ENCODE measurements at places on chromosomes 16 and 17.
A peak's percentile ranks its signal among the peaks of the same experiment; 100 is the strongest.

GRCh38 chr17:80331820-80332219, 71.2 kb downstream of the RNF213 start:
- no peak for DNase-seq
- H3K27ac ChIP-seq = no peak overlapping the region
- no peak overlapping the region for H3K4me3 ChIP-seq
- no peaks in the 10 kb centered on the region for H3K27me3 ChIP-seq

- H3K36me3 ChIP-seq = no peaks in the 10 kb centered on the region
- H3K4me3 ChIP-seq = no peak overlapping the region
- H3K4me1 ChIP-seq = no peaks in the 10 kb centered on the region
- H3K27ac ChIP-seq = no peak overlapping the region
- no peaks in the 10 kb centered on the region for H3K27me3 ChIP-seq
Observed at GRCh38 chr17:32912218-32912897, 15.6 kb upstream of the TMEM98 start.

GRCh38 chr16:26497896-26498295, 568.8 kb upstream of the C16orf82 start:
- no peak overlapping the region for H3K4me3 ChIP-seq
- H3K27ac ChIP-seq = no peak overlapping the region
- DNase-seq = no peak
- no peaks in the 10 kb centered on the region for H3K4me1 ChIP-seq
- H3K27me3 ChIP-seq = peaks cover 22% of the 10 kb centered on the region
- peaks cover 4% of the 10 kb centered on the region for H3K36me3 ChIP-seq

DNA sequence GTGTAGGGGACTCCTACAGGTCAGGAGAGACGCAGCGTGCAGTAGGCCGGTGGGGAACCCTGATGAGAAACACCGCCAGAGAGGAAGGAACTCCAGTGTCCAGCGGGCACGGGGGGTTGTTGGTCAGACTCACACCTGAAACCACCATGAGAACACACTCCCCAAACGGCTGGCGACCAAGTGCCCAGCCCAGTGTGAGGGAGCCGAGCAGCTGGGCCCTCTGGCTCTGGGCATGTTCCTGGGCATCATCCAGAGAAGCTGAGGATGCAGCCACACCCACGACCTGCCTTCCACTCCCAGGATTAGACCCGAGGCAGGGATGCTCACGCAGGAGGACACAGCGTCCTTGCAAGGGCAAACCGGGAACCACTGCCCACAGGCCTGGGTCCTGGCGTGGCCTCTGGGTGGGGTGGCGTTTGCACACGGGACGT, 108.3 kb upstream of the ZNF750 start:
- DNase-seq = no peak
- H3K27ac ChIP-seq = peak overlapping the region; percentile 33
- no peaks in the 10 kb centered on the region for H3K4me1 ChIP-seq
- H3K27me3 ChIP-seq = no peaks in the 10 kb centered on the region
- H3K36me3 ChIP-seq = peaks cover 12% of the 10 kb centered on the region
- H3K4me3 ChIP-seq = no peak overlapping the region

DNA sequence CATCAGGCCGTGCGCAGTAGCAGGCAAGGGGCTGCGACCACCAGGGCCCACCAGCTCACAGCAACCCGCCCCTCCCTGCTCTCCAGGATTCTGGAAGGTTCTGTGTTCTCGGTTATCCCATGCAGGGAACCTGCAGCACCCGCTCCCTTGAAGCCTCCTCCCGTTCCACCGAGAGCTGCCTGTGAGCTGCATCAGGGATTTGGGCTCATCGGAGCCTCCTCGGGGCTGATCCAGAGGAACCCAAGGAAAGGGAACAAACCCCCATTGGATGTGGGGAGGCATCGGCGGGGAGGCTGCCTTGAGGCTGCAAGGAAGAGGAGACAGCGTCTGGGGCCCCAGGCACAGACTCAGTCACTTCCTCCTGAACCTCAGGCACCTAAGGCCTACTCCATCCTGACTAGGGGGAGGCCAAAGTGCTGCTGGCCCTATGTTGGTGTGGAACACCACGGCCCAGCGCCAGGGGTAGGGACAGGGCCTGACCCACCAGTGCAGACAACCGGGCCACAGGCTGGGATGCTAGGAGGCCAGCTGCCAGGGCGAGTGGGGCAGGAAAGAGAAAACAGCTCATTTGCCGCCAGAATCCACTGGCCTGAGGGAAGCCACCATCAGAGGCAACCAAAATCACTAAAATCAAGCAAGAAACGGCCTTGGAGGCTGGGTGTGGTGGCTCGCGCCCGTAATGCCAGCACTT, 14.4 kb upstream of the LGALS3BP start:
- H3K27me3 ChIP-seq = no peaks in the 10 kb centered on the region
- no peak overlapping the region for H3K27ac ChIP-seq
- peaks cover 51% of the 10 kb centered on the region for H3K36me3 ChIP-seq
- no peak for DNase-seq

- H3K27ac ChIP-seq = no peak overlapping the region
- no peaks in the 10 kb centered on the region for H3K4me1 ChIP-seq
- no peaks in the 10 kb centered on the region for H3K36me3 ChIP-seq
- no peak for DNase-seq
- peaks cover 42% of the 10 kb centered on the region for H3K27me3 ChIP-seq
- no peak overlapping the region for H3K4me3 ChIP-seq
Observed at GRCh38 chr16:49931916-49932315, 76.0 kb upstream of the ZNF423 start.

GRCh38 chr17:81228834-81229665, 6.3 kb upstream of the CEP131 start:
- H3K36me3 ChIP-seq = peaks cover 12% of the 10 kb centered on the region
- H3K27ac ChIP-seq = no peak overlapping the region
- H3K4me3 ChIP-seq = no peak overlapping the region
- no peak for DNase-seq

DNA sequence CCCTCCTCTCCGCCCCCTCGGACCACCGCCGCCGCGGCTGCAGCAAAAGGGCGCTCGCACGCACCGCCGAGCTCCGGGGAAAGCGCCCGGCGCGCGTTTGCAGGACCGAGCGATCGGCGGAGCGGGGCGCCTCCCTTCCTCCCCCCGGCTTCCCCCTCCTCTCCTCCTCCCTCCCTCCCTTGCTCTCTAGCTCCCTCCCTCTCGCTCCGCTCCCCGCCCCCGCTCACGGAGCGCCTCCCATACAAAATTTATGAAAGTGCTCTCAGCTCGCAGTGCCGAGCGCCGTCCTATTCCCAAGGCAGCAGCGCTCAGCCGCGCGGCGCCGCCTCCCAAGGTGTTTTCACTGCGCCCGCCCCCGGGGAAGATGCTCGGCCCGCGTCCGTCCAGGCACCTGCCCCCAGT, at the start of gene RTN4RL1:
Gene RTN4RL1, minus strand, starts transcription at position 115 of the 402 bp plus-strand sequence. CDS start 469 bp downstream, outside the sequence.
- peak; percentile 62 for DNase-seq
- H3K27ac ChIP-seq = no peak within 1 kb of the TSS
- peaks cover 15% of the 10 kb centered on the region for H3K36me3 ChIP-seq
- peaks cover 46% of the 10 kb centered on the region for H3K27me3 ChIP-seq
- peaks cover 12% of the 10 kb centered on the region for H3K4me1 ChIP-seq
- H3K4me3 ChIP-seq = peak within 1 kb of the TSS; percentile 81

- no peaks in the 10 kb centered on the region for H3K27me3 ChIP-seq
- H3K36me3 ChIP-seq = peaks cover 32% of the 10 kb centered on the region
- peak overlapping the region; percentile 99 for H3K4me3 ChIP-seq
- H3K27ac ChIP-seq = peak overlapping the region; percentile 96
Observed at GRCh38 chr17:18257268-18257981, 1.1 kb downstream of the FLII start.

DNA sequence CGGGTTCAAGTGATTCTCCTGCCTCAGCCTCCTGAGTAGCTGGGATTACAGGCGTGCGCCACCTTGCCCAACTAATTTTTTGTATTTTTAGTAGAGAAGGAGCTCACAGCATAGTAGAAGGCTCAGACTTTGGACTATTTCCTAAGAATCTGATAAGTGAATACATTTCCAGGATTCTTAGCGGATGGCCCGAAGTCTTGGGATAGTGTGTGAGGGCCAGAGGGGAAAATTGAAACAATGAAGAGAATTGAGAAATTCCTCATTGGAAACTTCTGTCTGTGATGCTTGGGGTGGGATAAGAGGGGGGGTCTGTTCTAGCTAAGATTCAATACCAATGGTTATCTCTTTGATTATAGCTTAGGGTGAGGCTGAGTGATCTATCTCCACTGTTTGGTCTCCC, 183.3 kb downstream of the MSI2 start:
- peaks cover 7% of the 10 kb centered on the region for H3K36me3 ChIP-seq
- peak overlapping the region; percentile 63 for H3K4me3 ChIP-seq
- no peak for DNase-seq
- peaks cover 55% of the 10 kb centered on the region for H3K4me1 ChIP-seq
- no peaks in the 10 kb centered on the region for H3K27me3 ChIP-seq
- H3K27ac ChIP-seq = peak overlapping the region; percentile 88

DNA sequence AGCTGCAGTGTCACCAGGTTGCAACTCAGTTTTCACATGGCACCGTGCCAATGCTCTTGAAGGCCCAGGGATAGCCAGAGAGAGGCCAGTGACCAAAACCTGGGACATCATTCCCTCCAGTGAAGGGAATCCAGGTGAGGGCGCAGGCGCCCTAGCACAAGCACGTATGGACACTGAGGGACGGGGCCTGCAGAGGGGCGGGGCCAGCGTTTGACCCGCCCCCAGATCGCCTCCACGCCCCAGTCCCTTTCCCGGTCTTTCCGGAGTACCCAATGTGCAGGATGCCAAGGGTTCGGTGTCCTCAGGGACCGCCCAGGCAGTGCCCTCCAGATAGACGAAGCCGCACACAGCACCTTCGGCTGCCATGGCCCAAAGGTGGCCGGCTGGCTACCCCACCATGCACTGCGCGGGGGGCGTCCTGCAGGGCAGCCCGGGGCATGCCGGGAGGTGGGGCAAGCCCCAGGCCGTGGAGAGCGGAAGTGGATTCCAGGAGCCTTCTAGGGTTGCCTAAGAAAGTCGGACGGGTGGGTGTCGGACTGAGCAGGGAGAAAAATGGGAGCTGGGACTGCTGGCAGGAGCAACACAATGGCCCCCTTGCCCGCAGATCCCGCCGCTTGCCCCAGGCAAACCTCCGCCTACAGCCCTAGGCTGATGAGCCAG, 4.6 kb downstream of the SLC12A4 start:
- no peaks in the 10 kb centered on the region for H3K27me3 ChIP-seq
- no peak overlapping the region for H3K27ac ChIP-seq
- peaks cover 10% of the 10 kb centered on the region for H3K4me1 ChIP-seq

DNA sequence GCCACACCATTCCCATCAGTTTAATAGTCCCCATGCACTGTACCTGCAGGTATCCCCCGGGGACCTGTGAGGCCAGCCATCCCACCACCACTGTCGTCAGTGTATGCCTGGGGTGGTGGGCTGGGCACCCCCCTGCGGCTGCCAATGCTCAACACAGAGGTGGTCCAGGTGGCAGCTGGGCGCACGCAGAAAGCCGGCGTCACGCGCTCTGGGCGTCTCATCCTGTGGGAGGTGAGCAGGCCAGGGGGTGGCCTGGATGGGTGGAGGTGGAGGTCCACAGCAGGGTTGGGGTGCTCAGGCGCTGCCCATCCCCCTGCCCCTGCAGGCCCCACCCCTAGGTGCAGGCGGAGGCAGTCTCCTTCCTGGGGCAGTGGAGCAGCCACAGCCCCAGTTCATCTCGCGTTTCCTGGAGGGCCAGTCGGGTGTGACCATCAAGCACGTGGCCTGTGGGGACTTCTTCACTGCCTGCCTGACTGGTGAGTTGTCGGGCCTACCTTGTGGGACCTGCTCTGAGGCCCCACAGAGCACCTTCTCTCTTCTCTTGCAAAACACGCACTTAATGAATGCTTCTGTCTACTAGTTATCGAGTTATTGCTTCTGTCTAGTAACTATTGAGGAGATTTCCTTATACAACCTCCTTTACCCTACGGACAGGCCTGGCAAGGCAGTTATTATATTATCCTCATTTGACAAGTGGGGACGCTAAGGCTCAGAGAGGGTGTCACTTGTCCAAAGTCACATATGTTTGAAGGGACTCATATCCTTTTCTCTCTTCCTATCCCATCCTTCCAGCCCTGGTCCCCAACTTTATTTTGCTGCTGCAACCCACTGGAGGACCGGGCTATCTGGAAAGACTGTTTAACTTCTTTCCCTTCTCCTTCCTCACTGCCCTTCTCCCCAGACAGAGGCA, 5.8 kb upstream of the TRAF4 start:
- H3K27ac ChIP-seq = peak overlapping the region; percentile 65
- DNase-seq = no peak
- peaks cover 3% of the 10 kb centered on the region for H3K4me1 ChIP-seq

GRCh38 chr16:31400191-31400590, 7.1 kb downstream of the ITGAD start:
- H3K36me3 ChIP-seq = no peaks in the 10 kb centered on the region
- peak overlapping the region; percentile 67 for H3K4me3 ChIP-seq
- H3K27ac ChIP-seq = peak overlapping the region; percentile 83
- peak; percentile 26 for DNase-seq

- no peaks in the 10 kb centered on the region for H3K27me3 ChIP-seq
- H3K36me3 ChIP-seq = peaks cover 53% of the 10 kb centered on the region
- H3K4me1 ChIP-seq = peaks cover 44% of the 10 kb centered on the region
- H3K4me3 ChIP-seq = no peak overlapping the region
Observed at GRCh38 chr17:65020284-65020683, 36.3 kb downstream of the GNA13 start.

GRCh38 chr17:3796822-3797170, 4.2 kb downstream of the ITGAE start:
- DNase-seq = no peak
- peaks cover 32% of the 10 kb centered on the region for H3K36me3 ChIP-seq
- peaks cover 46% of the 10 kb centered on the region for H3K4me1 ChIP-seq
- H3K4me3 ChIP-seq = peak overlapping the region; percentile 71
- H3K27me3 ChIP-seq = no peaks in the 10 kb centered on the region

DNA sequence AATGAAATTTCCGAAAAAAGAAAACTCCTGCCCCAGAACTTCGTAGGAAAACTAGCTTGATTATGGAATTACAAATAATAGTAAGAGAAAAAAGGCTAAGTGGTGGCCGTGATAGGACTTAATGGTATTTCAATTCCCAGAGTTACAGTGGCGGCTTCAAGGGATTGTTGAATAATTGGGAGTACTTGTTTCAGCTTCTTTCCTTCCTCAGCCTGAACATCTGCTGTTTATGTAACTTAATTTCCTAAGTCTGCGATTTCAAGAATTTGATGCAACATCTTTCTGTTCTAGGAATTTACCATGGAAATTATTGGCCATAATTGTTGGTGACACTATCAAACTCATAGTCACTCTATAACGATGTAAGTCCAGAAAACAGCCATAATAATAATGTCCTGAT, 684 bp upstream of the APPBP2 start:
- peaks cover 46% of the 10 kb centered on the region for H3K4me1 ChIP-seq
- peak overlapping the region; percentile 88 for H3K4me3 ChIP-seq
- H3K36me3 ChIP-seq = peaks cover 10% of the 10 kb centered on the region
- H3K27me3 ChIP-seq = no peaks in the 10 kb centered on the region
- no peak for DNase-seq

GRCh38 chr16:17309510-17309909, 161.2 kb downstream of the XYLT1 start:
- DNase-seq = no peak
- H3K4me3 ChIP-seq = no peak overlapping the region
- H3K4me1 ChIP-seq = peaks cover 19% of the 10 kb centered on the region
- H3K27me3 ChIP-seq = no peaks in the 10 kb centered on the region

- peak overlapping the region; percentile 91 for H3K27ac ChIP-seq
- H3K36me3 ChIP-seq = peaks cover 27% of the 10 kb centered on the region
- peak overlapping the region; percentile 82 for H3K4me3 ChIP-seq
- no peak for DNase-seq
Observed at GRCh38 chr17:30381340-30381659, 2.6 kb downstream of the CPD start.

GRCh38 chr17:80605326-80606066, 60.9 kb downstream of the RPTOR start:
- no peak for DNase-seq
- no peaks in the 10 kb centered on the region for H3K27me3 ChIP-seq
- peaks cover 3% of the 10 kb centered on the region for H3K36me3 ChIP-seq
- no peak overlapping the region for H3K4me3 ChIP-seq
- H3K27ac ChIP-seq = peak overlapping the region; percentile 63
- peaks cover 38% of the 10 kb centered on the region for H3K4me1 ChIP-seq

Measured in effector memory CD8-positive, alpha-beta T cell (primary cell).